ENCODE measurements at places on chromosomes 4 and X. TPM values are rescaled to one million over a fixed set of nuclear protein-coding genes. Genes with fewer than 3 reads are reported as not detected.
A peak's percentile ranks its signal among the peaks of the same experiment; 100 is the strongest.

Gene TMPRSS11E
- 0.71 TPM for total RNA-seq

GRCh38 chr4:112509243-112510141 lies 6.5 kb downstream of the NEUROG2 start:
- peak overlapping the region; percentile 8 for H3K4me3 ChIP-seq
- peak; percentile 66 for DNase-seq
- H3K4me1 ChIP-seq = peaks cover 17% of the 10 kb centered on the region
- no peak overlapping the region for H3K27ac ChIP-seq
- H3K36me3 ChIP-seq = no peaks in the 10 kb centered on the region

- no peaks in the 10 kb centered on the region for H3K4me1 ChIP-seq
- DNase-seq = peak; percentile 75
- no peaks in the 10 kb centered on the region for H3K36me3 ChIP-seq
- H3K4me3 ChIP-seq = no peak overlapping the region
- H3K27ac ChIP-seq = no peak overlapping the region
These were observed 318.3 kb upstream of the SLC7A11 start for GRCh38 chr4:138560448-138560847.

DNA sequence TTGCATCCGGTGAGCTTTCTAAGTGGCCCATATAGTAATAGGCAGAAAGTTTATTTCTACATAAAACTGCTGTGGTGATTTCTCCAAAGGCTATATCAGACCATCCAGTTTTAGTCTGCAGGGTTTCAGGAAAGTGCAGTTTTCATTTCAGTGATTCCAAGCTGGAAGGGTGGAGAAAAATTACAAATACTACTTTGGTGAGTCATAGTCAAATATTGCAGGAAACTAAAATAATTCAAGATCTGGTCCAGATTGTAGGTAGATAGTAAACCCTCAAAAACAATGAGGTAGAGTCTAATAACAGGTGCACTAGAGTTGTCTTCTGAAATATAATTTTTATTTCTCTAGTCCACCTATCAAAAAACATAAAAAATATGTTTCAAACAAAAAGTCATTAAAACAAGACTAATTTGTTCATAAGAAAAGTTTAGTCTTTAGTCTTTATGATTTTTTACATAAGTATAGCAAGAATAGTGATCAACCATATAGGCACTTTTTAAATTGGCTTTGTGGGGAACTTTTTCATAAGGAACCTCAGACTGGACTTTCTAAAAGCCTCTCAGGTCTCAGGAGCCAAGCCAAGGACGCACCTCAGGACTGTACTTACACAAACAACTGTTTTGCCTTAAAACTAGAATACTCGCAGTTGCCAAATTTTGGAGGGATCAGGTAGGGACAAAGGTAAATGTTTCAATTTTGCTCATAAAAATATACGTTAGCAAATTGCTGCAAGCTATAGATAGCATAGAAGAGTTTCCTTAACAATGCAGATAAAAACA lies 101.8 kb upstream of the TLR3 start:
- H3K4me3 ChIP-seq = no peak overlapping the region
- no peak overlapping the region for H3K27ac ChIP-seq
- no peaks in the 10 kb centered on the region for H3K27me3 ChIP-seq
- no peak for DNase-seq
- no peaks in the 10 kb centered on the region for H3K36me3 ChIP-seq

Gene PASD1
- total RNA-seq = not detected

- no peaks in the 10 kb centered on the region for H3K36me3 ChIP-seq
- no peaks in the 10 kb centered on the region for H3K27me3 ChIP-seq
- DNase-seq = no peak
- H3K4me3 ChIP-seq = no peak overlapping the region
- no peaks in the 10 kb centered on the region for H3K4me1 ChIP-seq
These were observed 30.6 kb downstream of the GUCY1B1 start for GRCh38 chr4:155789391-155789790.

DNA sequence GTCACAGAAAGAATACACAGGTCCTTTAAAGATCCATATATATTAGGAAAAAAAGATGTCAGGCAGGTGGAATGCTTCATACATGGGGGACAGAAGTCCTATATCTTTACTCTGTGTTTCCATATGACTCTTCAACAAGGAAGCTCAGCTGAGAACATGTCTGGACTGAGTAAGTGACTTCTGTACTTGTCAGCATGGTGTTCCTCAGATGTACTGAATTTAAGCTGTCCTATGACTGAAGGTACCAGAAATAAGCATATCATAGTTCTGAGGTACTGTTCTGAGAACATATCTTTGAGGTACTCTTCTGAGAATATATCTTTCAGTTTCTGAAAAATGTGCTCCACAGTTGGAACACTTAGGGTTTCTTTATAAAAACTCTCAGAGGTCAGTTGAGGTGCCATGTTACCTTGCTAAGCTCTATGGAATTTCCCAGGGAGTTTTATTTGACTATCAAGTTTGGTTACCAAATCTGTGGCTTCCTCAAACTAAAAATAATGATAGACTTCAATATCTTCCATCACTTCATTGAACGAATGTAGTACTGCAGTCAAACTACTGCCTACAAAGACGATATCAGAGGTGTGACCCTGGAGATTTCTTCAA lies 597.2 kb upstream of the GNPDA2 start:
- H3K4me3 ChIP-seq = no peak overlapping the region
- no peaks in the 10 kb centered on the region for H3K27me3 ChIP-seq
- H3K4me1 ChIP-seq = no peaks in the 10 kb centered on the region
- no peak overlapping the region for H3K27ac ChIP-seq

DNA sequence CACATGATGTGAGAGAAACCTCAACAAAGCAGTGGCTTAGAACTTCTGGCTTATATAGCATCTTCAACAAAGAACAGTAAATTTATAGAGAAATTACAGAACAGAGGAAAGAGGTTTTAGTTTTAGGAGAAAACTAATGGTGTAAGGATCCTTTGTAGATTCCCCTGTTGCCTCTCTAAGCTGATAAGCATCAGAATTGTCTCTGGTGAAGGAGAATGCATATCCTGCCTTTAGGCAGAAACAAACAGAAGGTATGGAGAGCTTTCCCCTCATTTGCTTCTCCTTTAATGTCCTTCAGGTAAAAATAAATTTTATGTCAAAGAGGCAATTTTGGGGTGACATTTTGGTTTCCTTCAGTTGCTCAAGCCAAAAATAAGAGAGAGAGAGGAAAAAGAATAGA lies 625.9 kb downstream of the CCSER1 start:
- no peaks in the 10 kb centered on the region for H3K4me1 ChIP-seq
- no peaks in the 10 kb centered on the region for H3K36me3 ChIP-seq
- DNase-seq = no peak
- H3K27me3 ChIP-seq = no peaks in the 10 kb centered on the region

Gene IQSEC2
- total RNA-seq = 54.9 TPM

Gene DNAAF6
- total RNA-seq = not detected

Gene LRP2BP
- 0.40 TPM for total RNA-seq

DNA sequence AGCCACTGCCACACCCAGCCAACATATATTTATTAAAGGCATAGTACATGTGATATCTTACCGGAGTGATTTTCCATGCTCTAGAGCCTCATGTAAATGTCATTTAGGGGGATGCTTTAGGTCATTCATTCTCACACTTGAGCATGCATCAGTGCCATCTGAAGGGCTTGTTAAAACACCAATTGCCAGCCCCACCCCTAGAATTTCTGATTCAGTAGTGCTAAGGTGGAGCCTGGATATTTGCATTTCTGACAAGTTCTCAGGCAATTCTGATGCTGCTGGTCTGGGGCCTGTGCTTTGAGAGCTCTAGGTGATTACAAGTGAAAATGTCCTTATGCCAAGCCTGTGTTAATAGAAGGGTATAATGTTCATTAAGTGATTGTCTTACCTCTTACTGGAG lies 107.7 kb downstream of the PHEX start:
- H3K36me3 ChIP-seq = no peaks in the 10 kb centered on the region
- no peaks in the 10 kb centered on the region for H3K27me3 ChIP-seq
- no peak for DNase-seq
- H3K4me1 ChIP-seq = no peaks in the 10 kb centered on the region
- H3K4me3 ChIP-seq = no peak overlapping the region
- H3K27ac ChIP-seq = no peak overlapping the region

DNA sequence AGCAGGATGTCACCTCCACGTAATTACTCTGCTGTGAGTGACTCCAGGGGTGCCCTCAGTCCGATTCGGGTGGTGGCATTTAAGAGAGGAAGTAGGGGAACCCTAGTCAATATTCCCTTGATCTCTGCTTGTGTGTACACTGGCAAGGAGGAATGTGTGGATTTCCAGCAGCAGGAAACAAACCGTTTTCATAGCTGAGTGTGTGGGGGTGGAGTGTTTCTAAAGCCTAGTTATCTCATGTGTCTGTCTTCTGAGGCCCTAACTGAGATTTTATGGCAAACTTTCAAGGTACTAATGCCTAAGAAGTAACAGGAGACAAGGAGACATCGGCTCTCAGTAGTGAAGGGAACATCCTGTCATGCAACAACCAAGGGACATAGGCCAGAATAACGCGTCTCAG lies 6.6 kb upstream of the CLDN24 start:
- DNase-seq = no peak
- no peak overlapping the region for H3K27ac ChIP-seq
- H3K36me3 ChIP-seq = no peaks in the 10 kb centered on the region
- H3K4me3 ChIP-seq = no peak overlapping the region
- no peaks in the 10 kb centered on the region for H3K27me3 ChIP-seq
- H3K4me1 ChIP-seq = no peaks in the 10 kb centered on the region

GRCh38 chr4:3423952-3424351 lies 17.8 kb upstream of the HGFAC start:
- H3K27me3 ChIP-seq = no peaks in the 10 kb centered on the region
- H3K27ac ChIP-seq = no peak overlapping the region
- DNase-seq = no peak

- no peak for DNase-seq
- no peaks in the 10 kb centered on the region for H3K27me3 ChIP-seq
- H3K4me3 ChIP-seq = no peak overlapping the region
- no peaks in the 10 kb centered on the region for H3K36me3 ChIP-seq
- no peak overlapping the region for H3K27ac ChIP-seq
These were observed 31.6 kb downstream of the TKTL1 start for GRCh38 chrX:154327038-154327820.

- H3K27ac ChIP-seq = no peak overlapping the region
- H3K27me3 ChIP-seq = no peaks in the 10 kb centered on the region
These were observed 369.4 kb downstream of the GASK1B start for GRCh38 chr4:157803421-157803820.

GRCh38 chr4:139858436-139859205 lies 193.0 kb downstream of the MGST2 start:
- no peak overlapping the region for H3K27ac ChIP-seq
- H3K4me3 ChIP-seq = no peak overlapping the region

Measured in H1 (cell line).